ENCODE measurements at places on chromosomes 3 and 15. TPM values are rescaled to one million over a fixed set of nuclear protein-coding genes. Genes with fewer than 3 reads are reported as not detected.

GRCh38 chr15:77904436-77904821 is 173.1 kb downstream of the TBC1D2B start:
- DNase-seq = peak; percentile 30

GNB4 gene
- total RNA-seq = 9.5 TPM

GRCh38 chr15:69469467-69470201 is 17.0 kb downstream of the RPLP1 start:
- DNase-seq = no peak

SLC7A14 gene
- not detected for total RNA-seq

TUSC7 gene
- total RNA-seq = not detected
